ENCODE measurements at places on chromosomes 5 and 9. TPM values are rescaled to one million over a fixed set of nuclear protein-coding genes. Genes with fewer than 3 reads are reported as not detected.

The PCDHGB5 gene
- total RNA-seq = 1.9 TPM

The ANKRD55 gene
- not detected for total RNA-seq

The PCDHGA3 gene
- 0.39 TPM for total RNA-seq

The SMIM27 gene
- total RNA-seq = 15.8 TPM

The SH3TC2 gene
- total RNA-seq = 0.77 TPM

The DMGDH gene
- total RNA-seq = 1.1 TPM

DNA sequence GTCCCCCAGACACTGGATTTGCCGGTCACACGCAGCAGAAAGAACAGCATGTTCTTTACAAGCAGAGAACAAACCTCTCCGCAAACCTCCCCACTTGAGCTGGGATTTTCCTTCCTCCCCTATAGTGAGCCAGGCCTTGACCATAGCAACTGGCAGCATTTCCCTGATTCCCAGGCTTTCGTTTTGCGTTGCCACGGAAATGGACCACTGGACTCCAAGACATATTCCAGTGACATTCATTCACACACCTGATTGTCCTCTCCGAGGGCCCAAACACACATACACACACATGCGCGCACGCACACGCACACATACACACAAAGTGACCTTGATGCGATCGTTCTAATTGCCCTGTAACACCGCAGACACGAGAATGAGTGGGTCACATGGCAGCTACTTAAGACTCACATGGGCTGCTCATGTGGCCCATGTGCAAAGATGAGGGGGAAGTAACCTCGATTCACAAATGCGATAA, 80.9 kb upstream of the CPEB4 start:
- H3K36me3 ChIP-seq = no peaks in the 10 kb centered on the region
- no peak for DNase-seq
- no peaks in the 10 kb centered on the region for H3K27me3 ChIP-seq
- no peaks in the 10 kb centered on the region for H3K4me1 ChIP-seq

GRCh38 chr5:4313138-4313537, 717.5 kb downstream of the IRX1 start:
- no peaks in the 10 kb centered on the region for H3K4me1 ChIP-seq
- H3K36me3 ChIP-seq = no peaks in the 10 kb centered on the region
- no peak for DNase-seq
- H3K4me3 ChIP-seq = no peak overlapping the region

DNA sequence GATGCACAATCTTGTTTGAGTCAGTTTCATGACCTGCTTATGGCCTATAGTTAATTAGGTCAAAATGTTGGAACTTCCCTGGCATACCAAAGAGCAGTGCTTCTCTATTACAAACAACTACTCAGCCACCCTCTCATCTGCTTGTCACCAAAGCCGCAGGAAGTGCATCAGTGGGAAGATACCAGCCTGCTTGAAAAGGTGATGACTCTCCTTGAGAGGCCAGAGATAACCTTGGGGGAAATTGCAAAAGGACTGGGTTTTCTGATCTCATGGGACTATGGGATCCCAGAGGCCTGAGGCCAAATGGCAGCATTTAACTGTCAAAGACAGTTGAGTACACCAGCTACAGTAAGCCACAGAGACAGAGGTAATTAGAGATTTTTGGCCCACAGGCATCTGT, 69.9 kb downstream of the C9orf57 start:
- H3K27me3 ChIP-seq = no peaks in the 10 kb centered on the region
- no peaks in the 10 kb centered on the region for H3K36me3 ChIP-seq
- H3K4me3 ChIP-seq = no peak overlapping the region
- no peak overlapping the region for H3K27ac ChIP-seq
- DNase-seq = no peak
- no peaks in the 10 kb centered on the region for H3K4me1 ChIP-seq

DNA sequence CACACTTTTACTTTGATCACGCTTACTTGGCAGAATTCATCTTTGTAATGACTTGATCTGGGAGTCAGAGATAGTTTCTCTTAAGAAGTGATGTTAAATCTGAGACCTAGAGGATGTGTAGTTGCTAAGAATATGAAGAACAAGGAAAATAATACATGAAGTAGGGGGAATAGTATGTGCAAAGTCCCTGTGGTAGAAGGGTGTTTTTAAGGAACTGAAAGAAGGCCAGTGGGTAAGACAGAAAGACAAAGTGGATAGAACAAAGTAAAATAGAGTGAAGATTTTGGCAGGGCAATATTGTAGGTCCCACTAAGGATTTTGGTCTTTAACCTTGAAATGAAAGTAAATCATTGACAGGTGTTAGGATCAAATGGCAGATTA, 17.8 kb upstream of the MSANTD3 start:
- no peak overlapping the region for H3K4me3 ChIP-seq
- peaks cover 9% of the 10 kb centered on the region for H3K4me1 ChIP-seq
- H3K36me3 ChIP-seq = no peaks in the 10 kb centered on the region
- no peaks in the 10 kb centered on the region for H3K27me3 ChIP-seq

- no peak overlapping the region for H3K4me3 ChIP-seq
- H3K36me3 ChIP-seq = no peaks in the 10 kb centered on the region
- DNase-seq = no peak
- H3K4me1 ChIP-seq = 0 out of 2 replicates have a peak, but pooled peaks cover 2% of the 10 kb centered on the region
- no peak overlapping the region for H3K27ac ChIP-seq
These were observed 27.5 kb downstream of the GABRA6 start for GRCh38 chr5:161713042-161713441.

DNA sequence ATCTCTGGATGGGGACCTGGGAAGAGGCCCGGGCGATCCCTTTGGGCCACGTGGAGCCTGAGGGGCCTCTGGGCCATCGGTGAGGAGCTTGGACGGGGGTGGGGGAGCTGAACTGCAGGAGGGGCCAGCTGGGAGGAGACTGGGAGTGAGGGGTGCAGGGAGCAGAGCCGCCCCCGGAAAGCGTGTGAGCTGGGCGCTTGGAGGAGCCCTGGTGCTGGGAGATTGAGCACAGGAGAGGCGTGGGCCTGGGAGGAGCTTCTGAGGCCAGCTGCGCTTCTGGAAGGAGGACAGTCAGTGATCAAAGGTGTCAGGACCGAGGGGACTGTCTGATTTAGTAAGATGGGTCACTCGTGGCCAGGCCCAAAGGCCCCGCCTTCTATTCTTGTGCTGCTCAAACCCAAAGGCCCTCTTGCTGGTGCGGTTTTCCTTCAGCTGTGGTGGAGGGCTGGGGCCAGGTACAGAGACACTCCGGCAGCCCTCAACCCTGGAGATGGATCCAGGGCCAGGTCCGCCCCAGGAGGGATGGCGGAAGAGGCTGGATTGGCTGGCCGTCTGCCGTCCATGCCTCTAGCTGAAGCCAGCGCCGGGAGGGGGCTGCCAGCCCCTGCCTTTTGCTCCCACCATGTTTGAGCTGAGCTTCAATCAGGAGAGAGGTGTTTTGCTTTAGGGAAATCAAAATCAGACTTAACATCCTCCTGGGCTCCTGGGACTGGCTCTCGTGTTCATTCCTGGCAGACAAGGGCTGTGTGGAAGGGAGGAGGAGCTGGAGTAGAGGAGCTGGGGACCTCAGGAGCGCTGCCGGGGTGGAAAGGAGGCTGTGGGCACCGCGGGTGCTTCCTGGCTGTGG, 21.6 kb downstream of the NCS1 start:
- no peaks in the 10 kb centered on the region for H3K27me3 ChIP-seq
- no peak overlapping the region for H3K27ac ChIP-seq
- no peak overlapping the region for H3K4me3 ChIP-seq
- no peak for DNase-seq
- H3K4me1 ChIP-seq = peaks cover 15% of the 10 kb centered on the region

DNA sequence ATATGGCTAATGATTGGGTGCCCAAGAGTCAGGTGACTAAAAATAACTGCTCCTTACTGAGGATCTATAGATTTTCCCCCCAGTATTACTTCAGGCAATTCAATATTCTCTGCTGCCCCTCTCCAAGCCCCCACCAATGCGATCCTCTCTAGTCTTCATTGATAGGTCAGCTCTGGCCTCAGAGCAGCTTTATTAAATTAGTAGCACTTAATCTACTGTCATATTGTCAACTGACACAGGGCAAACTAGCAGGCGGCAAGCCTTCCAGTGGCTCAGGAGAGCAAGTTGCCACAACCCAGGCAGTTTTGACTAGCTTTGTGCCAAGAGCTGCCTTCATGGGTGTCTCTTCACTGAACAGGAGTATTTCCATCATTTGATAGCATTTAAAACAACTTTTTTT, 462.9 kb downstream of the BNC2 start:
- no peak for DNase-seq
- no peaks in the 10 kb centered on the region for H3K4me1 ChIP-seq
- H3K27ac ChIP-seq = no peak overlapping the region
- no peaks in the 10 kb centered on the region for H3K36me3 ChIP-seq

DNA sequence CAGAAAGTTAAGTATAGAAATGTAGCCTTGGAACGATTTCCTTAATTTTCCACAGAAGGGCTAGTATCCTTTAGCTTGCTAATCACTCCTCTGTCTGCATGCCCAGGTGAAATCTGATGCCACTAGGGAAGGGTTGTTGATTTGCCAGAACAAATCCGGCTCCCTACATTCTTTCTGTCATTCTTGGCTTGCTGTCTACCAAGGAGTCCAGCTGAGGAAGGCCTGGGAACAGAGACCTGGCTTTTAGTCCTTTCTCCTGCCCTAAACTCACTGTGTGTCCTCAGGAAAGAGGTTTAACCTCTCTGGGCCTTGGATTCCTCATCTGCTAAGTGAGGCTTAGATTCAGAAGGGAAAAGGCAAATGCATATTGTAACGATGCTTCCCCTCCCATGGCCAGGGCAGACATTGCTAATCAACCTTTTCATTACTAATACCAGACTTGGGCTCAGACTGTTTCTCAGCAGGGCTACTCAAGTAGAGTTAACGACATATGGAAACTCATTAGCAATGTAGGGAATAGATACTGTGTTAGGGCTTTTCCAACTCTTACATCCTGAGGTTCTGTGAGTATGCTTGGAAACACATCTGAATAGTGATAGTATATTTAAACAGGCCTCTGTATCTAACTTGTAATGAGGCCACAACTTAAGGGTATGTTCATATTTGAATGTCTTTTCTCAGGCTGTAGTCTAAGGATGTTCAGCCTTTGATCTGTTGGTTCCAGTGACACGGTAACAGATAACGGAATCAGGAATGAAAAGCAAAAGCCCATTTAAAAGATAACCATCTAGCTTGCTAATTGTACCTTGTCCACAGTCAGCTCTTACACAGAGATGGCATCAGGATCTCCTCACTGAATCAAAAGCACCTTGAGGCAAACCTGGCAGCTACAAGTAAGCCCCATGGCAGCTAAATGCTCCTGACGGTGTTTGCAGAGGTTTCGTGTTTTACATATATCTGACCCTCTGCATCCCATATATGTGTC, 4.1 kb downstream of the GALNT10 start:
- H3K4me1 ChIP-seq = peaks cover 1% of the 10 kb centered on the region
- no peaks in the 10 kb centered on the region for H3K36me3 ChIP-seq
- DNase-seq = no peak
- H3K27ac ChIP-seq = no peak overlapping the region
- no peak overlapping the region for H3K4me3 ChIP-seq
- H3K27me3 ChIP-seq = peaks cover 16% of the 10 kb centered on the region

DNA sequence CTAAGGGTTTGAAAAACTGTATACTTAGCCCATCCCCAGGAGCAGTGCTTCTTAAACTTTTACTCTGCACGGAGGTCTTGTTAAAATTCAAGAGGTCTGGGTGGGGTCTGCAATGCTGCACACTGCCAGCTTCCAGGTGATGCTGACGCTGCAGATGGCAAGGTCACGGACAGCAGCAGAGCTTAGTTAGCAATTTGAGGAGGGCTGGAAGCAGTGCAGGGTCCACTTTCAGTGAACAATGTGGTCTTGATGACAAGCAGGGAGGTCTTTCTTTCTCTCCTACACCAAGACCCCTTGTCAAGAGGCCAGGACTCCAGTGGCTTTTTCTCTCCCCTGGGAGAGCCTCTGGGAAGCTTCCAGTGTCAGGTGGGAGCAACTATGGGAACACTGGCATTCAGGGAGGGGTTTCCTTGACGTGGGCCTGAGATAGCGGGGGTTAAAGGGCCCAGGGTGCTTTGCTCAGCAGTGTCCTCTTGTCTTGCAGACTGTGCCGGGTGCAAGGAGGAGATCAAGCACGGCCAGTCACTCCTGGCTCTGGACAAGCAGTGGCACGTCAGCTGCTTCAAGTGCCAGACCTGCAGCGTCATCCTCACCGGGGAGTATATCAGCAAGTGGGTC, 65.0 kb upstream of the AFAP1L1 start:
- H3K4me1 ChIP-seq = no peaks in the 10 kb centered on the region
- no peaks in the 10 kb centered on the region for H3K27me3 ChIP-seq
- no peak overlapping the region for H3K4me3 ChIP-seq
- no peak overlapping the region for H3K27ac ChIP-seq

- H3K36me3 ChIP-seq = no peaks in the 10 kb centered on the region
- H3K4me1 ChIP-seq = no peaks in the 10 kb centered on the region
- H3K27ac ChIP-seq = no peak overlapping the region
- H3K27me3 ChIP-seq = no peaks in the 10 kb centered on the region
- no peak for DNase-seq
These were observed 13.6 kb downstream of the CPEB4 start for GRCh38 chr5:173901705-173902104.

DNA sequence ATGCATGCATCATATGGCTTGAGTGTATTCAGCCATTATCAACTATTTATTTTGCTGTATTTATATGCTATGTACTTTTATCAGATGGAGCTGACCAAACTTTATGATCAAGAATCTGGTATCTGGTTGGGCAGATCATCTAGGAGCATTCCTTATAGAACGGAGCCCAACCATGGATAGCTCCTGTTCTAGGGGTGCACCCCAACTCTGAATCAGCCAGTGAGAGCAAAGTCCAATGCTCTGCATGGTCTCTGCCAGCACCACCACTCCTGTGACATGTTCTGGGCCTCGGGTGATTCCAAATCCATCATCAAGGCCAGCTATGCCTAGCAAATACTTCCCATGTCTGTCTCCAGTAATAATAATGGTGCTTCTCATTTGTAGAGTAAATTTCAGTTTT, 517.5 kb downstream of the AGTPBP1 start:
- no peak overlapping the region for H3K4me3 ChIP-seq
- H3K27me3 ChIP-seq = no peaks in the 10 kb centered on the region
- H3K36me3 ChIP-seq = no peaks in the 10 kb centered on the region
- H3K4me1 ChIP-seq = no peaks in the 10 kb centered on the region
- no peak for DNase-seq

DNA sequence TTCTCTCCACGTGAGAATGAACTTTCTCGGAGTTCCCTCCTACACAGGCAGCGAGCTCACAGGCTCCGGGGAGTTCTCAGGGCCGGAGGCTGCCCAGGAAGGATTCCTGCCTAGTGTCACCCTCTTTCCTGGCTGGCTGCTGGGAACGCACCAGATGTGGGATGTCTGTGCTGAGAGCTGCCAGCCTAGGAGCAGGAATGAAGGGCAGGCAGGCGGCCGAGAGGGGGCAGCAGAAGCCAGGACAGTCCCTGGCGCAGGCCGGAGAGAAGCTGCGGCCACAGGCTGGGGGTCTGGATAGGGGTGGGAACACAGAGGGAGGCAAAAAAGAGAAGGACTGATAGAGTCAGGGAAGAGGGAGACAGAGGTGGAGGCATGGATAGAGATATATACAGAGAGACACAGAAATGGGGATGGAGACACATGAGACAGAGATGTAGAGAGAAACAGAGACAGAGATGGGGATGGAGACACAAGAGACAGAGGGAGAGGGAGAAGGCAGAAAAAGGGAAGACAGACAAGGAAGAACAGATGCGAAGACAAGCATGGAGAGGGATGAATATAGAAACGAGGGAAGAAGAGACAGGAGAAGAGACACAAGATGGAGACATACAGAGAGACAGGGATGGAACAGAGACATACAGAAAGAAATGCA, 25.3 kb upstream of the ENHO start:
- H3K4me3 ChIP-seq = no peak overlapping the region
- no peak for DNase-seq
- H3K36me3 ChIP-seq = no peaks in the 10 kb centered on the region
- H3K4me1 ChIP-seq = no peaks in the 10 kb centered on the region

Data from H1 (cell line).